Myocyte (in vitro differentiated cells): ENCODE measurements at places on chromosomes 3 and 15.
A peak's percentile ranks its signal among the peaks of the same experiment; 100 is the strongest.

GRCh38 chr3:133620066-133620784 is 41.5 kb downstream of the TOPBP1 start:
- DNase-seq, result no peak

DNA sequence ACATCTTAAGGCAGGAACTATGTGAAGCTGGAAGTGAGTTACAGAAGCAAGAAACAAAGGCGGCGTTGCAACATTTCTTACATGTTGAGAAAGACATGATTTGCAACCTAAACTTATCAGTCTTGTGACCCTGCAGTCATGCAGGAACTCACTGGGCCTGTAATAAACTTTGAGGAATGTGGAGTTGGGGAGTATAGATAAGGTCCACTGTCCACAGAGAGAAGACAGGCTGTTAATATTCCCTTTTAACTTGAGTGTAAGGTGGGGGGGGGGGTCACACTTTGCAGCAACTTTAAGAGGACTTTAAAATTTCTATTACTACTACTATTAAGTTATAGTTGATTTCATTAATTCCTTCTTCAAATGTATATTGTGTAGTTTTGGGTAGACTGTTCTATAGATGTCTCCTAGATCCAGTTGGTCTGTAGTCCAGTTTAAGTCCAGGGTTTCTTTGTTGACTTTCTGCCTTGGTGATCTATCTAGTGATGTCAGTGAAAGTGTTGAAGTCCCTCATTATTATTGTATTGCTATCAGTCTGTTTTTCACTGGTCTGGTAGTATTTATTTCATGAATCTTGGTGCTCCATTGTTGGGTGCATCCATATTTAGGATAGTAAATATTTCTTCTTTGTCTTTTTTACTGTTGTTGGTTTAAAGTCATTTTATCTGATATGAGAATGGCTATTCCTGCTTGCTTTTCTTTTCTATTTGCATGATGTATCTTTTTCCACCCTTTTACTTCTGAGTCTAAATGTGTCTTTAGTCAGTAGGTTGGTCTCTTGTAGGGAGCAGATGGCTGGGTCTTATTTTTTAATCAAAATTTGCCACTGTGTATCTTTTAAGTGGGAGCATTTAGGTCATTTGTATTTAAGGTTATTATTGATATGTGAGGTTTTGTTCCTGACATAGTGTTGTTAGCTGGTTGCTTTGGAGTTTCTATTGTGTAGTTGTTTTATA is 15.6 kb upstream of the FAM98B start:
- no peak for DNase-seq

DNA sequence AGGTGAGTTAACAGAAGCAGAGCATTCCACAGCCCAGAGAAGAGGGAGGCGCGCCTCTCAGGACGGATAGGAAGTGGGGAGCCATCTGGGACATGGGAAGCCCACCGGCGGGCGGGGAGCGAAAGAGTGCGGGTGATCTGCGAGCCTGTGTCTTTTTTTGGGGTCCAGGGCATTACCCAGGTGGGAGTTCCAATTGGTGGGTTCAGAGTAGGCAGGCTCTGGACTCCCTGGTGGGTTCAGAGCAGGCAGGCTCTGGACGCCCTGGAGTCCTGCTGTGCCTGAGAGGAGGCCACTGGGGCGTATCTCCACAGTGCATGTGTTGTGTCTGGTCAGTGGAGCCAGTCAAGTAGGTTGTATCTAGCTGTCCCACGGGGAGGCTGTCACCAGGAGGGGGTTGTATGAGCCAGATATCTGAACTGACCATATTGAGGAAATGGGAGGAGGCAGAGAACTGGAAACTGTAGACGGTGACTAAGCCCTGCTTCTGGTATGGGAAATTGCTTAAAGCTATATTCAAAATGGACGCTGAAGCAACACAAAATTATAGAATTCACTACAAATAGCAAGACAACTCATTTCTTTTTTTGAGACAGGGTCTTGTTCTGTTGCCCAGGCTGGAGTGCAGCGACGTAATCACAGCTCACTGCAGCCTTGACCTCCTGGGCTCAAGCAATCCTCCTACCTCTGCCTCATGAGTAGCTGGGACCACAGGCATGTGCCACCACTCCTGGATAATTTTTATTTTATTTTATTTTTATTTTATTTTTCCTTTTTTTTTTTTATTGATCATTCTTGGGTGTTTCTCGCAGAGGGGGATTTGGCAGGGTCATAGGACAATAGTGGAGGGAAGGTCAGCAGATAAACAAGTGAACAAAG is 34.5 kb upstream of the CHST2 start:
- DNase-seq, result peak; percentile 27

- DNase-seq, result no peak
These were observed 25.0 kb downstream of the CSPG4 start for GRCh38 chr15:75687486-75688277.

DNA sequence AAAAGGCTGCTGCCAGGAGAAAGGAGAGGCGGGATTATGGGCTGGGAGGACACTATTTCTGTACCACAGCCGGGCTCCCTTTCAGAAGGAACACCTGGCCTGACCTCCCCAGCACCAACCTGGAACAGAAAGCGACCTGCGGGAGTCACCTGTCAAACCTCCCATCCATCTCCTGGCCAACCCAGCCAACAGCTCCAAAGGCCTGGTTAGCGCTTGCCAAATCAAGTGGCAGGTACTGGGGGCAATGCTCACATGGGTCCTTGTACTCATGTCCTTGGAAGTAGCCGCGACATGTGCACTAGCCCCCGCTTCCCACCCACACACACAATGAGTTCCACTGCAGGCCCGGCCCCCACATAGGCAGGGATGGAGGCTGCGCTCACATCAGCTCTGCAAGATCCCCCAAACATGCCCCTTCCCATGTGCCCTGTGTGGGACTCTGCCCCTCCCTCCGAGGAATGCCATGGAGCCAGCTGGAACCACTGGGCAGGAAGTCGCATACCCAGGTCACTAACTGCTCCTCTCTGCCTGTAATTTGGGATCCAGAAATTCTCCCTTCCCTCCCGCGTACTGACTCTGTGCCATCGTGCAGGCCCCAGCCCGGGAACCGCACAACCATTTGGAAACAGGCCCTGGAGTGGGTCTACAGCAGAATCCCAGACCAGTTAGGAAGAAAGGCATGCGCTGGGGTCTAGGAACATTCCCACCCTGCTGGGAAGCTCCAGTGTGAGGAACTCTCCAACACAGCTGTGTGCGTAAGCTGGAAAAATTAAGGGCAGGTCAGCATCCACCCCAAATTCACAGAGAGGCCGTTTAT is 98.9 kb downstream of the LRIG1 start:
- DNase-seq, result no peak

GRCh38 chr3:77606372-77606771 is 566.5 kb downstream of the ROBO2 start:
- DNase-seq, result no peak

- peak; percentile 46 for DNase-seq
These were observed 9.3 kb downstream of the LOXL1 start for GRCh38 chr15:73935547-73935946.

DNA sequence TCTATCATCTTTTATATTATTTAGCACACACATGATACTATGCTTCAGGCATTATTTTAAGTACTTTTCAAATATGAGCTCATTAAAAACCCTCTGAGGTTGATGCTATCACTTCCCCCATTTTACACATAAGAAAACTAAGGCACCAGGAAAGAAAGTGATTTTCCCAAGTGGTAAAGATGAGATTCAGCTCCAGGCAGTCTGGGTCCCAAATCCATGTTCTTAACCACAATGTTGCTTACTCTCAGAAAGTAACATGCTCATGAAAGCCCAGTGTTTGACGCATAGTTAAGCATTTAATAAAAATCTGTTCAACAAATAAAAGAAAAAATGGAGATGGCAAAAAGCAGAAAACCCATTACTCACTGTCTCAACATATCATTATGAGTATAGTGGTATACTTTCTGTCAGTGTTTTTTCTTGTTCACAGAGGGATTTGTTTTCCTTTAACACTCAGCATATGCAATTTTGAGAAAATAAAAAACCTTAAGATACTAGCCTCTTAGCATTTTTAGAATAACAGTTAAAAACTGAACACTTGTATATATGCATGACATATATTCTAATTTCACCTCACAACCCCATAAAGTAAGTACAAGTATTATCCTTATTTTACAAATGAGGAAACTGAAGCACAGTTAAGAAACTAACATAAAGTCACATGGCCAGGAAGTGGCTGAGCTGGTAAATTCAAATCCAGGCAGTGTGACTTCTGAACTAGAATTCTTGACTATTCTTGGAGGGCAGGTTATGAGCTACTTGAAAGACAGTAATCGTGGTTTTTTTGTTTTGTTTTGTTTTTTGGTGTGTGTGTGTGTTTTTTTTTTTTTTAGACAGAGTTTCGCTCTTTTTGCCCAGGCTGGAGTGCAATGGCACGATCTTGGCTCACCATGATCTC is 10.4 kb downstream of the PEAK1 start:
- no peak for DNase-seq

- DNase-seq, result no peak
These were observed 802 bp downstream of the RCN2 start for GRCh38 chr15:76932135-76932966.

DNA sequence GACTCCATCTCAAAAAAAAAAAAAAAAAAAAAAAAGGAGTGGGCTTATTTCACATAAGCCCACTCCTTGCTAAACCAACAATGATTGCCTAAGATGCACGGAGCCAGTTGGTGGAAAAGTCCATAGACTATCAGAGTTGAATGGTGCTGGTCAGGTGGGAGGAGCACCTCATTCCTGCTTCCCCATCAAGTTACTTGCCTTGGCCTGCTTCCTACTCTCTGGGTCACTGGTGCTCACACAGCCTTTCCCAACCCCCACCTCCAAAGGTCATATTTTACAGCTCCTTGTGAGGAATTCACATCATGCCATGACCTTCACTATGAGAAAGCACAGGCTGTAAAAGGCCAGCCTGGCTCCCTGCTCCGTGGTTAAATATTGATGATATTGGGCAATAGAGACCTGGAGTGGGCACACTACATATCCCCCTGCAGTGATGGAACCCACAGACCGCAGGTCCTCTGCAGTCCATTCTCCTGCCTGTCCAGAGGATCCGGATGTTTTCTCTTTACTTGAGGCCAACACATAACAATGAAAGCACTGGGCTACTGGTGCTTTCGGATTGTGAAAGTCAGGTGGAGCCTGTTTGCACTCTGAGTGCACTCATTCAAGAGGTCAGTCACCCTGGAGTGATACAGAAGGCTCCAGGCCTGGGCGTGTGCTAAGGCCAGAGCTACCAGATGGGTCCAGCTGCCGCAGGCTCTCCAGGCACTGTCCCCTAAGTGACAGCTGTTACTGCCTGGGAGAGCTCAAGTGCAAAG is at the start of gene SLC51B:
TSS of gene SLC51B (plus strand) at position 664 of the 758 bp plus-strand sequence. CDS start 4,618 bp downstream, outside the sequence.
- DNase-seq, result peak; percentile 86

DNA sequence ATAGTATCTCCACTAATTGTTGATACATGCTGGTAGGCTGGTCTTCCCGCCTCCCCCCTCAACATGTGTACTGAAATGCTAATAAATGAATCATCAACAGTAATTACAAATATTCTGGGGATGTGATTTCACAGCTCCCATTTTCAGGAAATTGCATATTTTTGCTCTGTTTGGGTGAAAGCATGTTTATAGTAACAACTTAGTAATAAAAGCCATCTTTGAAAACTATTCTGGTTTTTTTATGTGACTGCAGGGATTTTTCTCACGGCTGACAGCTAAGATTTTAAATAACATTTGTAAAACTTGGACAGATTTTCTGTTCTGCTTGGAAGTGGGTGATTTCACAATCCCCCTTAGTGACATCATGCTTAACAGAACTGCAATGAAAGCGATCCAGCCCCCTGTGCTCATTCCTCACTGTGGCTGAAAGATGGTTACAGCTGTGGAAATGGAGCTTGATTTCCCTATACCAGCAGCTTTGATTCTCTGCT is 25.6 kb upstream of the FAM174B start:
- peak; percentile 86 for DNase-seq

DNA sequence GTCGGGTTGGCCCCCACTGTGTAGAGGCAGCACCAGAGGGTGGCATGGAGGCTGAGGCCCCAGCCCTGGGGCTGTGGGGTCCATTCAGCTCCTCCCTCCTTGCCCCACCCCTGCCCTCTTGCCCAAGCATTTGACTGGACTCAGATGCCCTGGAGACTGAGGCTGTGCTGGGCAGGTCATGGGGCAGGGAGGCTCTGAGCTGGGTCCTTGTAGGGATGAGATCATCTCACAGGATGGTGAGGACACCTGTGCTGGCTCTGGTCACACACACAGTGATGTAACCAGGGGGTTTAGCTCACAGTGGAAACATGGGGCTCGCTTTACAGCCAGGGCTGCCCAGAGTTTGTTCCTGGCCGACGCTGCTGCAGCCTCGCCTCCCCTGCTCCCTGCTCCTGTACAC is 17.8 kb downstream of the ALPK3 start:
- DNase-seq, result peak; percentile 85

DNA sequence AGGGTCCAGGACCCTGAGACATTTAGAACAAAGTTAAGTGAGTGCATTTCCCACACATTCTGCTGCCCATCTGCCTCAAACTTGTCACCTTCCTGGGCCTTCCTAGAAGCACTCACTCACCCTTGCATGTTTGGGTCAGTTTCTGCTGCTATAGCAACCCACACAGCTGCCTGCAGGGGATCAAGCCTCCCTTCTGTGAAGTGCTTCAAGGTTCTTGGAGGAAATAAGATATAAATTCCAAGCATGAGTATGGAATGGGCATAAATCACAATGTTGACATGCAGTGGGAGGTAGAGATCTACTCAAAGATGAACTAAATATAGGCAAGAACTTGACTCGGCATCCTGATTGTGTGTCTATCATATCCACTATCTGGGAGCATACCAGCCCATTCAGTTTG is 140.4 kb downstream of the SLC9A9 start:
- peak; percentile 66 for DNase-seq

DNA sequence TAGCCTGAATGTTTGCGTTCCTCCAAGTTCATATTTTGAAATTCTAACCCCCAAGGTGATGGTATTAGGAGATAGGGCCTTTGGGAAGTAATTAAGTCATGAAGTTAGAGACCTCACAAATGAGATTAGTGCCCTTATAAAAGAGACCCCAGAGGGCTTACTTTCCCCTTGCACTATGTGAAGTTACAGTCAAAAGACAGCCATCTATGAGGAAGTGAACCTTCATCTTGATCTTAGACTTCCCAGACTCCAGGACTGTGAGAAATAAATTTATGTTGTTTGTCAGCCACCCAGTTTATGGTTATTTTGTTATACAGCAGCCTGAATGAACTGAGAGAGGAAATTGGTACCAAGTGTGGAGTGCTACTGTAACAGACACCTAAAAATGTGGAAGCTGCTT is 74.4 kb downstream of the DAPK2 start:
- DNase-seq, result no peak

DNA sequence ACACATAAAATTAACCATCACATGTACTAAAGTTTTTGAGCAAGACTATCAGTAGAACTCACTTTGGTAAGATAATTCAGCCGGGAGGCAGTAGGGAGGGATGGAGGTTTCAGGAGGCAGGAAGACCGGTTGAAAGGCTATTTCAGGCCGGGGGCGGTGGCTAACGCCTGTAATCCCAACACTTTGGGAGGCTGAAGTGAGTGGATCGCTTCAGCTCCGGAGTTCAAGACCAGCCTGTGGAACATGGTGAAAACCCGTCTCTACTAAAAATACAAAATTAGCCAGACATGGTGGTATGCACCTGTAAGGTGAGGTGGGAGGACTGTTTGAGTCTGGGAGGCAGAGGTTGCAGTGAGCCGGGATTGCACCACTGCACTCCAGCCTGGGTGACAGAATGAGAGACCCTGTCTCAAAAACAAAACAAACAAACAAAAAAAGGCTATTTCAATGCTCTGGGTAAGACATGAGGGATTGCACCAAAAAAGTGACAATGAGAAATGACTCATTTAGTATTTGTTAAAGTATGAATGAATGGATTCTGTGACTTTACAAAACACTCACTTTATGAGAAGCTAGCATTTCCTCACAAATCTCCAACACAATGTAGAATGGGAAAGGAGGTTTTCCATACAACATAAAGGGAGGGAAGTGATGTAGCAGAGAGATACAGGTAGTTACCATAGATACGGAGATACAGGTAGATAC is 43.9 kb downstream of the SH3BP5 start:
- DNase-seq, result no peak

- no peak for DNase-seq
These were observed 32.1 kb upstream of the TRPM7 start for GRCh38 chr15:50718700-50719125.
